CD14-positive monocyte (primary cell): ENCODE measurements at places on chromosomes 5 and 9.

DNA sequence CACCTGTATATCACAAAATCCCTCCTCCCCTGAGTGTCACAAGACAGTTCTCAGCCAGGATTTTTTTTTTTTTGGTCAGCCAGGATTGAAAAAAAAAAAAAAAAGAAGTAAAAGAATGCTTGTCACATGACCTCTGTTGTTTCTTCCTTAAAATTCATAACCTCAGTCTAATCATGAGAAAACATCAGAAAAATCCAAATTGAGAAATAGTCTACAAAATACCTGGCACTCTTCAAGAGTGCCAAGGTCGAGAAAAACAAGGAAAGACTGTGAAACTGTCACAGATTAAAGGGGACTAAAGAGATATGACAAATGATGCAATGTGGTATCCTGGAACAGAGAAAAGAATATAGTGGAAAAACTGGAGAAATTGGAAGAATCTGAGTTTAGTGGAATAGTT is 58.5 kb upstream of the SUB1 start:
- peak; percentile 25 for DNase-seq

- no peak for DNase-seq
Observed at GRCh38 chr9:70988551-70988950, 132.9 kb downstream of the TRPM3 start.

DNA sequence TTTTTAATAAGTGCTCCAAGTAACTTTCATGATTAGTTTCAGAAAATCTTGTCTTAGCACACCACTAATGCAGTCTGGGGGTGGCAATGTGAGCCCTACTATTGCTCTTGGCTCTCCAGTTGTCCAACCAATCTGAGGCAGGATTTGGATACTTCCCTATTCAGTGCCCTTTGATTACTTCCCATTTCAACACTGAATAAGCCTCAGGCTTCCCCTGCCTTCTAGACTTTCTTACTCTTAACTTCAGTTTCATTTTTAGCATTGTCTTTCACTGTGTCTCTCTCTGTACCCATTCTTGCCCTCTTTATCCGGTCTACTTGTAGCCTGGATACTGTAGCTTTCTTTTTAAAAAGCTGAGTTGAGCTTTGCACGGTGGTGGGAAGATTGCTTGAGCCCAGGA is 186.1 kb downstream of the C9orf152 start:
- peak; percentile 84 for DNase-seq

DNA sequence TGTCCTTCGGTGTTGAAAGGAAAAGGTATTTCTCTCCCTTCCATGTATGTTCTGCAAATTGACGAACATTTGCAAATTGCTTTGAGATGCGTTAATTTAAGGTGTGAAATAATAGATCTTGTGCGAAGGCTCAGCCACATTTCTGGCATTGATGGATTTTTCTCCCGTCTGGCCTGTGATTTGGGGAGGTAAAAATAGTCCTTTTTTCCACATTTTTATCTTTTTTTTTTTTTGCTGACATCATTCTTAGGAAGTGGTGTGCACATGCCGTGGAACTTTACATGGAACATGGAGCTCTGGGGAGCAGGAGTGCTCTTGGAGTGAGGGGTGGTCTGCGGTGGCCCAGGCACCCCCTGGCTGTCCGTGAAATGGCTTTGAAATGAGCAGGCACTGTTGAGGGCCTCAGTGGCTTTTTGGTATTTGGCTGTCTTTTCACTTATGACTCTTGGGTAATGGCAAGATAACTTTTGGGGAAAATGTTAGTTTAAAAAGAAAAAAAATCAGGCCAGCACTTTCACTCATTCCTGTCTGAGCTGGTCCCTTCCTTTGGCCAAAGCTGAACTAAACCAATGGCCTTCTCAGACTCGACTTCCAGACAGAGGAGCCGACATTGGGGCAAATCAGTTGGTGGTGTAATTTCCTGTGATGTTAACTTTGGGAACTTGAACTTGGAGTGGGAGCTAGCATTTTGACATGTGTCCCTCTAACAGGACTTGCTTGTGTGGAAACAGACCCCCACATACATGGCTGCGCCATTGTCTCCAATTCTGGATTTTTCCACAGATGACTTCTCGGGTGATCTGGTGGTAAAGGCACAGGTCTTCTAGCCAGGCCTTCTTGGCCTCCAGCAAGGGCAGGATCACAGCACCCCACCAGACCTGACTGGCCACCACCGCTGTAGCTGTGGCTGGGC is 4.2 kb downstream of the NEK6 start:
- peak; percentile 73 for DNase-seq

DNA sequence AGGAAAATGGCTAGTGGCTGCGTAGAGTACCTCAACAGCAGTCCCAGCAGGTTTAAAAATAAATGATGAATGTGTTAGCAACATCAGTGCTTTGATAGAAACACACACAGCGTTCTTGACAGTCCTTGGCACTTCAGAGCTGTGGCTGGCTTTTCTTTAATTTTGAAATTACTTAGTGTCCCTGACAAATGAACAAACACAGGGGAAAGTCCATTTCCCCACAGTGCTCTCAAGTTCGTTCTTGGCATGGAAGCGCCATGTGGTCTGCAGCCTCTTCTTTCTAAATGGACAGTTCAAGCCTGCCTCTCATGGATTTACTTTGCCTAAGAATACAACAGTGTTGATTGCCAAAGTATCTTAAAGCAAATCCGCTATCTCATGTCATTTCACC is 102.2 kb downstream of the ADAMTS12 start:
- DNase-seq: no peak
